Neural progenitor cell (in vitro differentiated cells): ENCODE measurements at places on chromosomes 3 and 15.
A peak's percentile ranks its signal among the peaks of the same experiment; 100 is the strongest.

- no peak for DNase-seq
Observed at GRCh38 chr15:100947760-100948429, 28.7 kb downstream of the LRRK1 start.

DNA sequence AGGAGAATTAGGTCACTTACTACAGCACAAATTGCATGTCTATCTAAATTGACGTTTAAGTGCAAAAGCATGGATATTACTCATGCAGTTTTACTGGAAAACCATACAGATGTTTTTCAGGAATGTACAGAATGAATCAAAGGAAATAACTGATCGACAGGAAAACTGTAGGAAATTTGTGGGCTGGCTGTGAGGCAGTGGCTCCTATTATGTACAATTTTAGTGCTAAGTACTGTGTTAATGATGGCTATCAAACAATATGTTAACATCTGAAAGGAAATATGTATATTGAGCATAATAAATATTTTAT, 6.9 kb downstream of the NUDT16 start:
- no peak for DNase-seq

GRCh38 chr3:171349392-171349791, 110.8 kb downstream of the TNIK start:
- no peak for DNase-seq

- no peak for DNase-seq
Observed at GRCh38 chr15:63986751-63987341, 59.4 kb downstream of the DAPK2 start.

DNA sequence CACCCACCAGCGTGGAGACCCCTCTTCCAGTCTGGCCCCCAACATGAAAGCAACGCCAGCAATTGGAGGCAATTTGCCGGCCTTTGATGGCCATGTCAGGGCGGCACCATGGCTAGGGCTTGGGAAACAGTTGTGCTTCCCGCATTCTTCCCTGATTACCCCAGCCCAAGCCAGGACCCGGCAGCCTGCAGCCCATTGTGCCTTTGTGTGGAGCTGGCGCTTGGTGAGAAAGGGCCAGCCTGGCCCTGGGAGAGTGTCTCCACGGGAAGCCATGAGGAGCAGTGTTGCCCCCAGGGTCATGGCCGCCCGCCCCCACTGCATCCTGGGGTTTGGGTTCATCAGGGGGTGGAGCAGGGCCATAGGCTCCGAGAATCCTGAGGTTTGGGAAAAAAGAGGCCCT, 66.0 kb downstream of the DNAJB8 start:
- peak; percentile 87 for DNase-seq

GRCh38 chr3:167811031-167811430, 75.5 kb downstream of the SERPINI1 start:
- no peak for DNase-seq

DNA sequence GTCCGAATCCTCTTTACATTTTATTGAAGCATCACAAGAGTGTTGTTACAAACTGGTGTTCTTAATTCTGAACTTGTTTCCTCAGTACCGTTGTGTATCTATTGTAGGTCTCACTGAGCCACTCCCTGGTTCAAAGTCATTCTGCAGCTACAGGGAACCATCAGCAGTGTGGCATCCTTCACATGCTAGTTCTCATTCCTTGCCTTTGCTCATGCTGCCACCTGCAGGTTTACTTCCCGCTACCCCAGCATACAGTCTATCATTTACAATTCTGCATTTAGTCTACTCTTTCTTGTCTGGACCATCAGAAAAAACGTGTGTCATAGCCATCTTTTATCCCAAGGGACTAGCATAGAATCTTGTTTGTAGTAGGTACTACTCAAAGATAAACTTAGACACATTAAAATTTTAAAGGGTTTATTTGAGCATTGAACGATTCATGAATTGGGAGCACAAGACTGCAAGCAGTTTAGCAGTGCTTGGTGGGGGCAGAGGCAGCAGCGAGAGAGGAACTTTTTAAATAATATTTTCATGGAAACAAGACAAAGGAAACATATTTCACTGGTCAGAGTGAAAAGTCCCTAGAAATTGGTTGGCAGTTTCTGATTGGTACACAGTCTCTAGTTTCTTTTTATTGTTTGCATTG, 402.1 kb downstream of the CADM2 start:
- peak; percentile 65 for DNase-seq

- DNase-seq: no peak
Observed at GRCh38 chr15:51227940-51228732, 110.3 kb downstream of the CYP19A1 start.

- DNase-seq: no peak
Observed at GRCh38 chr3:152254041-152254440, 14.7 kb upstream of the MBNL1 start.

DNA sequence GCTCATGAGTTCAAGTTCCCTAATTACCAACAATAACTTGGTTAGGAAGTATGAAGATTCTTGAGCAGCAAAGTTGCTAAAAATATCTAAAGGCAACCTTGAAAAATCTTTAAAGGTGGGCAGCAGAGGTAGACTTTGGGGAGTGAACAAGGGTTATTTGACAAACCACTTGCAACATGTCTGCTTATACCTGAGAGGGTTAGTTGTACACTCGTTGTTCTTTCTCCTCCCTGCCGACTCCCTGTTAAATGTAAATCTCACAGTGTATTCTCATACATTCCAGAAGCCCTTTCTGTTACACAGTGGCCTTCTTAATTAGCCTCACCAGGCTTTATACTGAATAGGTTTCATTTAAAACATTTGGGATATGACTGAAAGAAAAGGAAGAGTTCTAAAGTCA, 121.7 kb downstream of the ARNT2 start:
- DNase-seq: no peak
